CD4-positive, alpha-beta T cell treated with Interleukin-15 for 4 hours (primary cell): ENCODE measurements at places on chromosomes 1 and 21.

DNA sequence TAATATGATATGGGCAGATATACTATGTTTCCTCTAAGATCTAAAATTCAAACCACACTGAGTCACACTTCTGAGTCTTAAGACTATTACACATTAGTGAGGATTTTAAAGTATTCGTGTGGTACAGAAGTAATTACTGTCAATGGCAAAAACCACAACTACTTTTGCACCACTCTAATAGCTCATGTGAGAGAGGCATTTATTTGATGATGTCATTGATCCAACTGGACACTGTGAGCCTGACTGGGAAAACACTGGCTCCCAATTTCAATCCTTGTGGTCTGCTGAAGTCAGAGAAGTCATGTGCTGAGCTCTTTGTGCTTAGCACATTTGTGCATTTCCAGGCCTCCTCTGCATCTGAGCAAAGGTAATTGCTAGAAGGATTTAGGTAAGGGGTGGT, 377.8 kb downstream of the USH2A start:
- DNase-seq: no peak

DNA sequence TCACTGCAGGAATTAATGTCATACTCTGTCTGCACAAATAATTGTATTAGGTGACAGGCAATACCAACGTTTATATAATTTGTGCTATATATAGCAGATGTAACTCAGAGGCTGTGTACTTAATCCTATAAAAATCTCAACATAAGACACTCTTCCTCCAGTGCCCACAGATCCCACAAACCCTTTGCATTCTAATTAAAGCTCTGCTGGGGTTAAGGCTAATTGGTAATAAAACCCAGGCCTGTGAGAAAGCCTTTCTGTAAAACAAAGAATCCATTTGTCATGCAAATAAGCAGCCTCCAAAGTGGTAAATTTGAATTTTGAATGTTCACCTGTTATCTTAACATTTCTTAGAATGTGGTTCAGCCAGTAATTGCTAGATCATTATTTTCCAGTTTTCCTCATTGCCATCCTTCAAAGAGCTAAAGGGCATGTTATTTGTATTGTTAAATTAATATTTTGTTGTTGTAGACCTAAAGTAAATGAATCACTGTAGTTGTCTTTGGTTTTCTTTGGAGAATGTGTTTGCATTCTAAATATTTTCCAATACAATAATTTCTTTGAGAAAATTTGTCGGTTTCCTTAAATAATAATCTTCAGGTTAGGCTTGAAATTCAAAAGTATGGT, 46.3 kb upstream of the PRDX6 start:
- DNase-seq: no peak

- peak; percentile 13 for DNase-seq
These were observed 7.5 kb downstream of the MX2 start for GRCh38 chr21:41369105-41369919.

DNA sequence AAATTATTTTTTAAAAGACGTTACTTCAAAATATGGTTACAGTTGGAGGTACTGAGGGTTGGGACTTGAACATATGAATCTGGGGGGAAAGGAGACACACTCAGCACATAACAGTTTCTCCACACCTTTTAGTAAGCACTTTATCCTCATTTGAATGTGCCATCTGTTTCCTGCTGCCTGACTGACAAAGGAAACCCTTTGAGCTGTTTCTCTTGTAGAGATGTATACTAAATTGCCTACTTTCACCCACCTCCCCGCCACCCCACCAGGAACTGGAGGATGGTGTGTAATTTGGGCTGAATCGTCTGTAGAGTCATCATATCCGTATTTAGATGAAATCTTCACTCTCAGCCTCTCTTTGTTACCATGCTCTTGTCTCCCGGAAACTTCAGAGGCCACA, 108.1 kb downstream of the KAZN start:
- no peak for DNase-seq

- no peak for DNase-seq
These were observed 5.1 kb upstream of the CAPN8 start for GRCh38 chr1:223670458-223671159.

GRCh38 chr1:63721531-63722189, 52.2 kb upstream of the ROR1 start:
- no peak for DNase-seq
